Activated CD8-positive, alpha-beta T cell treated with anti-CD3 and anti-CD28 coated beads for 36 hours (primary cell): ENCODE measurements at places on chromosomes 13 and 19.

GRCh38 chr19:35513628-35514281, at the start of gene DMKN:
Gene DMKN, minus strand, starts transcription at chr19:35513649. Its CDS starts 174 bp downstream, at chr19:35513475.
- no peak for DNase-seq

DNA sequence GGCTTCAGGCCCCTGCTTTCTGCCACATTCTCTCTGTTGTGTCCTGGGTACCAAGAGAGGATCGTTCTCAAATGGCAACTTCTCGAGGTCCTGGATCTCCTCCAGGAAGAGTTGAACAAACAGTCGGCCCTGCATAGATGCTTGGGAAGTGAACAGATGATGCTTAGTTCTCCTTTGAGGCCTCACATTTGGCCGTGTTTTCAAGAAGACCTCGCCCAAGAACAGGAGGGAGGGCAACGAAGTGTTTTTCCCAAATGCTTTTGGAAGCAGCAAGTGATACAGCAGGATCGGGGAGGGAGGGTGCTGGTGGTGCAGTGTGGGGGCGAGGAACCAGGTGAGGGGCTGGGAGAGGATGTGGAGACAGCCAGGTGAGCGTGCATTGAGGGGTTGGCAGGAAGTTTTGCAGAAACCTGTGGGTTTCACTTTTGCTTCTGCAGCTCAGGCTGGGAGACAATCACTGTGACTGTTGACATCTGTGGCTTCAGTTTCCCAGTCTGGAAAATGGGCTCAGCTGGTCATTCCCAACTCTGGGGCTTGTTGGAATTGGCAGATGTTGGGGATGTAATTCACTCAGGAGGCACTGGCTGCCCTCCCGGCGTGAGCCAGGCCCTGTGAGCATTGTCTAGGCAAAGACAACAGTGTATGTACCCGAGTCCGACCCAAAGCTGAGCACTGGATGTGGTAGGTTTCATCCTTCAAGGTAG, 21.6 kb downstream of the MAST3 start:
- peak; percentile 57 for DNase-seq

DNA sequence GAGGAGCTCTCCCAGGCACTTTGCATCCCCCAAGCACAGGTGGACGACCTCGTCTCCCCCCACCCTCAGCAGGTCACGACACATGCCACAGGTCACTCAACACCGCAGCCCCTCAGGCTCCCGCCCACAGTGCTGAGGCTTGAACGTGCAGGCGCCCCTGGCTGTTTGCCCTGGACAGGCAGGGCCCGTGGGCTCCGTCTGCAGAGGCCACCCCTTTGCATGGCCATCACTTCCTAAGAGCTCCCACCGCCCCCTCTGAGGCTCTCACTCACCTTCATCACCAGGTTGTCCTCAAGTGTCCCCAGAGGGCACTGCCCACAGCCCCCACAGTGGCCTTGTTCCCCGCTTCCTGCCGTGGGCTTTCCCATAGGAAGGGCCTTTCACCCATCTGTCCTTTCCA, 132.1 kb upstream of the MCF2L start:
- no peak for DNase-seq

- DNase-seq, result no peak
Measured at GRCh38 chr13:97786510-97786909, 167.0 kb upstream of the IPO5 start.

GRCh38 chr13:43058318-43058674, 34.9 kb downstream of the DNAJC15 start:
- DNase-seq, result peak; percentile 45

GRCh38 chr13:36879218-36879938, 40.7 kb downstream of the SMAD9 start:
- DNase-seq, result no peak

- DNase-seq, result no peak
Measured at GRCh38 chr19:3420909-3421619, 54.7 kb downstream of the NFIC start.

GRCh38 chr13:74561155-74561554, 427.0 kb upstream of the KLF12 start:
- no peak for DNase-seq
